ENCODE measurements at places on chromosomes 2 and 18.

DNA sequence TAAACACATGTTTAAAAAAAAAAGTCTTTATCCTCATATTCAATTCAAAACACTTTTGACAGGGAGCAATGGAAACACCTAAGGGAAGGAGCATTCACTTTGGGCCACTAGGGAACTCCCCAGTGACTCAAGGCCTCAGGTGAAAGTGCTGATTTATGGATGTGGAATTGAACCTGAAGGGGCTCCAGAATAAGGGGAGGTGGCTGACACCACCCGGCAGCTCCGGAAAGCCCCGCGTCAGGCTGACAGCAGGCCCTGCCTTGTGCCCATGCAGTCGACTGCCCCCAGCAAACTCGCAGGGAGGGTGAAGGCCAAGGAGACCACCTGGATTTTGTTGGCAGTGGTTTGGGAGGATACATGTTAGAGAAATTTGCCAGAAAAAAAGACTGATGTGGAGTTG lies 275.3 kb upstream of the NCKAP5 start:
- no peak overlapping the region for H3K4me3 ChIP-seq
- no peaks in the 10 kb centered on the region for H3K4me1 ChIP-seq
- peaks cover 13% of the 10 kb centered on the region for H3K27me3 ChIP-seq
- H3K36me3 ChIP-seq = no peaks in the 10 kb centered on the region

DNA sequence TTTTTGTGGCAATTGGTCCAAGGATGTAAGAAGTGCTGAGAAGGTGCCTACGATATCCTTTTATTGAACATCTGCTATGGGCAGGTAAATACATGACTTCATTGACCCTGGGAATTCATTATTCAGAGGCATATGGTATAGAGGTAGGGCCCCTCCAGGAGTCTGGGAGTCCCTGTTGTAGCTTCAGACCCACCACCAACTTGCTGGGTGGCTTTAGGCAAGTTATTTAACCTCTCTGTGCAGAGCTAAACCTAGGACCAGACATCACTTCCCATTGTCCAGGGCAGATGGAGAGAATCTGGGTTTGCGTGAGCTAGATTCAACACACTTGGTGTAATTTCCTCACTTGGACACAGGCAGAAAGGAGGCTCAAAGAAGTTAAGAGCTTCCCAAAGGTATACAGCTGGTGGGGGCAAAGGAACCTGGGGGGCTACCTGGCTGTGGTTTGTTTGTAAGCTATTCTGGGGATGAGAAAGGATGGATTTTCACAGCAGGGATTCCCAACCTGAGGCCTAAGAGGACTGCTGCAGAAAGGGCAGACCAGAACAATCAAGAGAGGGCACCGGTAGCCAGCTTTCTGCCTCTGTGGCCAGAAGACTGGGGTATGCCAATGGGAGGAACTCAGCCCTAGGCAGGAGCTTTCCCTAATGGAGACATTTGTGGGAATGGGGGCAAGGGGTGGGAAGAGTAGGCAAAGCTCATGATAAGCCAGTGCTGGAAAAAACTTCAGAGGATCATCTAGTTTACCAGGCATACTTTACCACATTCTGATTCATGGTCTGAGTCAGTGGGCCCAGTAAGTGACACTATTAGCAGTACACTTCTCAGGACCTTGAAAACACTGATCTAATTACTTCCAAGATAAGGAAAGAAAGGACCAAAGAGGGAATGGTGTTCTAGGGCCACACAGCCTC lies 102.7 kb upstream of the SMAD2 start:
- H3K4me1 ChIP-seq = no peaks in the 10 kb centered on the region
- DNase-seq = peak; percentile 18
- no peak overlapping the region for H3K27ac ChIP-seq
- H3K4me3 ChIP-seq = no peak overlapping the region
- H3K36me3 ChIP-seq = peaks cover 7% of the 10 kb centered on the region

DNA sequence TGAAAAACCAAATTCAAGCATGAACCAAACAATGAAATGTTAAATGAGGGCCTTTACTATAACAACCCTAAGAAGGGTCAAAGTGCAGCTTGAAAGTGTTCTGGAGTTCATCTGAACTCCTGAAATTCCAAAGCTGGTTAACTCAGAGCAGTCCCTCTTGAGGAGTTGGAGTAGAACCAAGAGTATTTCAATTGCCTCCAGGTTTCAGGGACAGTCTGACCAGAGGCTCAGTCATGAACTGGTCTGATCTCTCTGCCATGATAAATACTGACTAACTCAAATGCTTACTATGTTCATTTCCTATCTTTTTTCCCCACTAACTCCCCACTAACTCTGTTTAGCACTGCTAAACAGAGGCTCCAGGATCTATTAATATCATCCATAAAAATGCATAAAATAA lies 2.7 kb downstream of the STARD7 start:
- no peaks in the 10 kb centered on the region for H3K36me3 ChIP-seq
- peak overlapping the region; percentile 10 for H3K4me3 ChIP-seq
- DNase-seq = no peak
- H3K27ac ChIP-seq = peak overlapping the region; percentile 55
- H3K27me3 ChIP-seq = no peaks in the 10 kb centered on the region

DNA sequence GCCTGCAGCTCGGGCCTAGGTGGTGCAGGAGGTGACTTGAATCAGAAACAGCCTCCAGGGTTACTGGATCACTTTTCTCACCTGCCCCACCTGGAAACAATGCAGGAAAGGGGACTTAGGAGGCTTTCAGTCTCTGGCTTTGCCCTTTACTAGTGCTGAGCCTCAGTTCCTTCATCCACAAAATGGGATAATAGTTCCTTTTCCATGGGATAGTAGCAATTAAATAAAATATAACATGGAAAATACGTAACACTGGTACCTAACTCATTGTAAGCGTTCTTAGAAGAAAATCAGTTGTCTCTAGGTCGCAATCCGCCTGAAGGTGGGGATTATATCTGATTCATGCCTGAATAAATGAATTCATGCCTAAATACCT lies 112.6 kb upstream of the STPG4 start:
- H3K4me3 ChIP-seq = no peak overlapping the region
- no peak overlapping the region for H3K27ac ChIP-seq
- no peaks in the 10 kb centered on the region for H3K27me3 ChIP-seq
- DNase-seq = no peak
- peaks cover 15% of the 10 kb centered on the region for H3K4me1 ChIP-seq

Measured in tibial artery (tissue), 4 donors.